ENCODE measurements at places on chromosomes 16 and 17. TPM values are rescaled to one million over a fixed set of nuclear protein-coding genes. Genes with fewer than 3 reads are reported as not detected.

DNA sequence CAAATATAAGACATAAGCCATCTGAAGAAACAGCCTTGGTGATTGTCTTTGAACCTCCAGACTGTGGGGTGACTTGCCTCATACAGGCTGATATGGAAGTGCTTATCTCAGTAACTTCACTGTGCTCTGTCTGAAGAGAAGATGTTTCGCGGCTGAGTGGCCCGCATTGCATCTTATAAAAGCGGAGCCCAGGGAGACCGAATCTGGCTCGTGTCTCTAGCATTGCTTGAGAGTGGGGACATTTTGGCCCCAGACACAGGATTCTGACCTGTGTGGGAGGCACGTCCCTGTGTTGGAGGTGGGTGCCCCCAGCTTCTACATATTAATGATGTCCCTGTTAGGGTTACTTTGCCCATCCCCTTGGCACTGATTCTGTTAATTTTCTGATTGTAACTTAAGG lies 66.4 kb downstream of the METRNL start:
- peaks cover 8% of the 10 kb centered on the region for H3K4me1 ChIP-seq
- H3K4me3 ChIP-seq = no peak overlapping the region
- no peaks in the 10 kb centered on the region for H3K36me3 ChIP-seq
- H3K27me3 ChIP-seq = no peaks in the 10 kb centered on the region

DNA sequence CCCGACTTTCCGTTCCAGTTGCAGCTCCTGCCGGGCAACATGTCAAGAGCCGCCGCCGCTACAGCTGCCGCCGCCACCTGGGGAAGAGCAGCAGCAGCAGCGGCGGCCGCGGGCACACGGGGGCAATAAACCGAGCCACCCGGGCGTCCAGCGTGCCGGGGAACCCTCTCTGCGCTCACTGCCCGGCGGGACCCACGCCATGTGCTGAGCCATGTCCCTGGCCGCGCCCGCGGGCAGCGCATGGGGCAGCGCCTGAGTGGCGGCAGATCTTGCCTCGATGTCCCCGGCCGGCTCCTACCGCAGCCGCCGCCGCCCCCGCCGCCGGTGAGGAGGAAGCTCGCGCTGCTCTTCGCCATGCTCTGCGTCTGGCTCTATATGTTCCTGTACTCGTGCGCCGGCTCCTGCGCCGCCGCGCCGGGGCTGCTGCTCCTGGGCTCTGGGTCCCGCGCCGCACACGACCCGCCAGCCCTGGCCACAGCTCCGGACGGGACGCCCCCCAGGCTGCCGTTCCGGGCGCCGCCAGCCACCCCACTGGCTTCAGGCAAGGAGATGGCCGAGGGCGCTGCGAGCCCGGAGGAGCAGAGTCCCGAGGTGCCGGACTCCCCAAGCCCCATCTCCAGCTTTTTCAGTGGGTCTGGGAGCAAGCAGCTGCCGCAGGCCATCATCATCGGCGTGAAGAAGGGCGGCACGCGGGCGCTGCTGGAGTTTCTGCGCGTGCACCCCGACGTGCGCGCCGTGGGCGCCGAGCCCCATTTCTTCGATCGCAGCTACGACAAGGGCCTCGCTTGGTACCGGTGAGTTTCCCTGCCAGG lies 604 bp downstream of the HS3ST3B1 start:
- peak overlapping the region; percentile 92 for H3K27ac ChIP-seq
- H3K4me1 ChIP-seq = peaks cover 61% of the 10 kb centered on the region
- peaks cover 8% of the 10 kb centered on the region for H3K36me3 ChIP-seq
- peaks cover 29% of the 10 kb centered on the region for H3K27me3 ChIP-seq
- peak; percentile 47 for DNase-seq

DNA sequence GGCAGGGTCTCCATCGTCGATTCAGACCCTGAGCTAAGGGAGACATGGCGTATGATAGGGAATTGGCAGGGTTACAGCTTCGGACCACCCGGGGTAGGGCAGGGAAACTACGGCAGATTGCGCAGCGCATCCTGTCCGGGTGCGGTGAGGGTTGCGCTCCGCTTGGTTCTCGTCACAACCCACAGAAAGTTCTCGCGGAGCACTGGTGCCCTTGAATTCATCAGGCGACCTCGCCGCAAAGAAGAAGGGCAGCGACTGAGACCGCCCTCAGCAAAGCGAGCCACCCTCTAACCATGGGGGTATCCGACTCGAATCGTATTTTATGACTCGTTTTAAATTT lies 1.2 kb downstream of the HS3ST3B1 start:
- peaks cover 61% of the 10 kb centered on the region for H3K4me1 ChIP-seq
- H3K4me3 ChIP-seq = peak overlapping the region; percentile 88
- H3K27ac ChIP-seq = peak overlapping the region; percentile 92
- peak; percentile 62 for DNase-seq
- peaks cover 8% of the 10 kb centered on the region for H3K36me3 ChIP-seq

GRCh38 chr16:56370875-56371659 lies 54.3 kb downstream of the AMFR start:
- peaks cover 6% of the 10 kb centered on the region for H3K36me3 ChIP-seq
- DNase-seq = no peak

DNA sequence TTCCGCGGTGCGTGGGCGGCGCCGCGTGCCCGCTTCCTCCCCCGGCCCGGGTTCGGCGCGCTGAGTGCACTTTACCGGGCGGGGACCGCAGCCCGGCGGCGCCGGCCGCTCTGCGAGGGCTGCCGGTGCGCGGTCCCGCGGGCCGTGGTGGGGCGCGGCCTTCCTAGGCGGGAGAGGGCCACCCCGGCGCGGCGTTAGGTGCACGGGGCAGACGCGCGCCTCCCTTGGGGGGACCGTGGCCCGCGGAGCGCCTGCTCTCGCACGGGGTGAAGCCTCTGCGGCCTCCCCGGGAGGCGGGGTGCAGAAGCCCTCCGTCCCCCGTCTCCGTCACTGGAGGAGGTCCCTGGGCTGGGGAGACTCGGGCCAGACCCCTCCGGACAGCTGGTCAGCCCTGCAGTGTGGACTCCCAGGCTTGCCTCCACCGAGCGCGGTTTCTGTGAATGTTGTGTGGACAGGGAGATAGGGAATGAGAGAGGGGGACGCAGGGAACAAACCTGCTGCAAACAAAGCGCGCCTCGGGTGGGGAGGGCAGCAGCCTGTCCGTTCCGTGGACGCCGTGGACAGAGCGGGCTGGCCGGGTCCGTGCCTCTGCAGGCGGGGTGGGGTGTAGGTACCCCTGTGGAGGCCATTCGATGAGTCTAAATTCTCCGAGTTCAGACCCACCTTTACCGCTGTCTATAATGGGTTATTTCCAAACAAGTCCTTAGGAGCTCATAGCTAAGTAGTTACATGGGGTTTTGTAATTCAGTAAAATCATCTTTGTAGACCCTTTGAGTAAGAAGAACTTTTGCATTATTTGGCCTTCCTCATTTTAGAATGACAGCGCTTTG lies 721 bp downstream of the TBCD start:
- H3K36me3 ChIP-seq = peaks cover 39% of the 10 kb centered on the region
- peak overlapping the region; percentile 51 for H3K27ac ChIP-seq
- H3K4me1 ChIP-seq = peaks cover 19% of the 10 kb centered on the region
- DNase-seq = no peak

- H3K36me3 ChIP-seq = peaks cover 70% of the 10 kb centered on the region
- H3K4me3 ChIP-seq = no peak overlapping the region
- peak overlapping the region; percentile 67 for H3K27ac ChIP-seq
- no peaks in the 10 kb centered on the region for H3K27me3 ChIP-seq
Measured at GRCh38 chr16:27432558-27432957, 30.6 kb downstream of the IL21R start.

- no peak for DNase-seq
- peaks cover 20% of the 10 kb centered on the region for H3K4me1 ChIP-seq
- H3K27ac ChIP-seq = no peak overlapping the region
- peaks cover 27% of the 10 kb centered on the region for H3K36me3 ChIP-seq
Measured at GRCh38 chr17:45403906-45404490, 28.7 kb downstream of the ARHGAP27 start.

- no peak for DNase-seq
- peaks cover 18% of the 10 kb centered on the region for H3K4me1 ChIP-seq
- H3K4me3 ChIP-seq = no peak overlapping the region
- H3K27ac ChIP-seq = peak overlapping the region; percentile 16
- peaks cover 4% of the 10 kb centered on the region for H3K36me3 ChIP-seq
Measured at GRCh38 chr16:70804153-70804733, 3.3 kb upstream of the VAC14 start.

Gene ZPBP2
- not detected for total RNA-seq

Gene GDPD1
- 1.7 TPM for total RNA-seq
